ENCODE measurements at places on chromosomes 7 and 10.
A peak's percentile ranks its signal among the peaks of the same experiment; 100 is the strongest.

GRCh38 chr10:33657154-33657908 lies 322.9 kb upstream of the NRP1 start:
- peak; percentile 60 for DNase-seq

- no peak for DNase-seq
Observed at GRCh38 chr7:144784943-144785342, 50.9 kb downstream of the TPK1 start.

DNA sequence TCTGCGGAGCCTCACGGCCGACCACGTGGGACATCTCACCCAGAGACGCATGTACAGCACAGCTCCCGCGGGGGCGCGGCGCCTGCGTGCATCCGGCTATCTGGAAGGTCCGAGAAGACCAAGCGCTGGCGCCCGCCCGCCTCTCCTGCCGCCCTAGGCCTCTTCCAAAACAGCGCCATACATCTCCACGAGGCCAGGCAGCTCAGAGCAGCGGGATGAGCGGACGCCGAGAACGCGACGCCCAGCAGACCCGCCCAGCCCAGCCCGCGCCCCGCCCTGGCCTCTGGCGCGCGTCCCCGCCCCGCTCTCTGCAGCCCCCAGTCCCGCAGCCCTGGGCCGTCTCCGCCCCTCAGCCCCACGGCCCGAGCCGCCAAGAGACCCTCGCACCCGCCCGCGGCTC lies 20.3 kb upstream of the LANCL2 start:
- no peak for DNase-seq

GRCh38 chr7:94394437-94395140 lies at the start of gene COL1A2:
COL1A2 (plus strand) TSS chr7:94394895; CDS start chr7:94395032, 137 bp downstream.
- peak; percentile 73 for DNase-seq

GRCh38 chr10:119500123-119500795 lies 42.3 kb downstream of the RGS10 start:
- no peak for DNase-seq

DNA sequence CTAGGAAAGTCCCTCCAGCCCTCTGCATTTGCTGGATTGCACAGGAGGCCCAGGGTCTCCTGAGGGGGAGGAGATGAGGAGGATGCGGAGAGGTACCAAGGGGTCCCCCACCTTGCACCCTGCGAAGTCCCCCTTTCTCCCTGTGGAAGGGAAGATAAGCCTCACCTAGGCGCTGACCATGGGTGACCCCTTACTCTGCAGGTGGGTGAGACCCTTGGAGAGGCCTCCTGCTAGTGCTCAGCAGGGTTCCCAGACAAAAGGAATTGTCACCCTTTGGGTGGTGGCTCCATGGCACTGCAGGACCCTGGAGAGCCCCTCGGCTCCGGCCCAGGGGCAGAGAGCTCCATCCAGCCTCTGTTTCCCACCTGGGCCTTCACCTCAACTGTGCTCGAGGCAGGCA lies 107.0 kb upstream of the RET start:
- DNase-seq: no peak

- DNase-seq: peak; percentile 30
Observed at GRCh38 chr10:81177651-81178244, 640.0 kb downstream of the SH2D4B start.

DNA sequence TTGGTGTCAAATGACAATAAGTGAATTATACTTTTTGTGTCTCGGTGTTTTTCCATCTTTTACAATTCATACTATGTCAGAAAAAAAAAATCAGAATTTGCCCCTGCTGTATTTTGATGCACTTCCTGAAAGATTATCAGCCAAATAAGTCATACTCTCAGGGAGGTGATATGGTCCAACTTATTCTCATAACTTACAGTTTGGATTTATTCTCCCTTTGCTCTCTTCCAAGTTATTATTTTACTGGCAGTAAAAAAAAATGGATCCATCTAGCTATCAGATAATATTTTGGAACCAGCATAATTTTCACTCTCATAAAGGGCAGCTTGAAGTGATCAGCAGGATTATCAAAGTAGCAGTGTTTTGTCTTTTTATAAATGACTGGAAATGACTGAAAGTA lies 337.1 kb downstream of the BMPER start:
- DNase-seq: no peak

DNA sequence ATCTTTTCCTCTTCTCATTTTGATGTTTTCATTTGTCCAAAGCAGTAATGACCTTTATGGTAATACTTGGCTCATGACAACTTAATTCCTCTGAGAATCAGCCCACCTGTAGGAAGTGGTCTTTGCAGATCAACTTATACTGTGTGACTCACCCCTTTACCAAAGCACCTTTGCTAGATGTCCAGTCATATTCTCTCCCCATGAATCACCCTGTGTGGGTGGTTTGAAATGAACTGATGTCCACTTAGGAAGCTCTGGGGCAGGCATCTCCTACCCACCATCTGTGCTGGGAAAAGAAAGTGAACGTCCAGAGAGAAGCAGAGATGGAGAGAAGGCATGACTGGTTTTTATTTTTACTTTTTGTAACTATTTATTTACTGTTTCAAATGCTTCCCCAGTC lies 410.3 kb downstream of the KIF20B start:
- DNase-seq: no peak

DNA sequence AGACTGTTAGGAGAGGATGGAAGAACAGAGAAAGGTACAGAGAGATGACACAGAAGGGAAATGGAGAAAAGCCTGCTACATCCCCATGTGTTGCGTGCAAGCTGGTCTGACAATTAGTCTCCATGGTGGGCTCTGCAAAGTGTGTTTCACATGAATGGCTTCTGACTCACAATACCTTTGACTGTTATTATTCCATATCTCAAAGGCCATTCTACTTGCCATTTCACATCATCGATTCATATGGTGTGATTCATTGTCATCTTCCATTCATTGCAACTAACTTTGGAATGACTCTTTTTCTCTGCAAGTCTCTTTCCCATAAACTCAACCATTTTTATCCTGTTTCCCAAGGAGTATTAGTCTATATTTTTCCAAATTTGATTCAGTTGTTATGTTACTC lies 208.9 kb upstream of the INHBA start:
- no peak for DNase-seq

GRCh38 chr10:109173937-109174336 lies 749.4 kb downstream of the XPNPEP1 start:
- no peak for DNase-seq

- DNase-seq: no peak
Observed at GRCh38 chr7:102918845-102919244, 6.0 kb downstream of the LRRC17 start.

All from DMS53 (cell line).